Fibroblast of skin of scalp (primary cell): ENCODE measurements at places on chromosomes 16 and 17.
A peak's percentile ranks its signal among the peaks of the same experiment; 100 is the strongest.

DNA sequence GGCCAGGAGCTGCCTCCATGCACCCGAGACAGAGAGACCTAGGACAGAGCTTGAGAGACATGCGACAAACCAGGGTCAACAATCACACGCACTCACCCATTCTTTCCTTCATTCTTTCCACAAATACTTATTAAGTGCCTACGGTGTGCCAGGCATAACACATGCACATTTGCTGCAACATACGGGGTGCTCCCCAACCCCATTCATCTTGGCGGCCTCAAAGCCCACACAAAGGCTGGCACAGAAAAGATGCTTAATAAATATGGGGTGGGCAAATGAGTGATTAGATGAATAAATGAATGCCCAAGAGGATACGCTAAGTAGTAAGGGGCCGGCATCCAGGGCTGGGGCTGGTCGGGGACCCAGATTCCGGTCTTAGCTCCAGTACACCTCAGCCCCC lies 117.9 kb downstream of the ZNF423 start:
- DNase-seq: no peak

DNA sequence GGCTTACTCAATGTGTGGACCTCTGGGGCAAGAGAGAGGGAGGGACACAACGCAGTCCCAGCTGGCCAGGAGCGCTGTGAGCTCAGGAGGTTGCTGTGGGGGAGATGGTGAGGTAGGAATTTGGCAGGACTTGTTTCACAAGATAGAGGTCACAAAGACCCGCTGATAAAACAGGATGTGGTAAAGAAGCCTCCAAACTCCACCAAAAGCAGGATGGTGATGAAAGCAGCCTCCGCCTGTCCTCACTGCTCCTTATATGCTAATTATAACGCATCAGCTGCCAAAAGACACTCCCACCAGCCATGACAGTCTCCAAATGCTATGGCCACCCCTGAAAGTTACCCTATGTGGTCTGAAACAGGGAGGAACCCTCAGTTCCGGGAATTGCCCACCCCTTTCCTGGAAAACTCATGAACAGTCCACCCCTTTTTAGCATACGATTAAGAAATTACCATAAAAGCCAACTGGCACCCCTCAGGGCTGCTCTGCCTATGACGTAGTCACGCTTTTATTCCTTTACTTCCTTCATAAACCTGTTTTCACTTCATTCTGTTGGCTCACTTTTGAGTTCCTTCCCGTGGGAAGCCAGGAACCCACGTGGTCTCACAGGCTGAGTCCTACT lies 5.3 kb upstream of the EIF4A3 start:
- peak; percentile 32 for DNase-seq

DNA sequence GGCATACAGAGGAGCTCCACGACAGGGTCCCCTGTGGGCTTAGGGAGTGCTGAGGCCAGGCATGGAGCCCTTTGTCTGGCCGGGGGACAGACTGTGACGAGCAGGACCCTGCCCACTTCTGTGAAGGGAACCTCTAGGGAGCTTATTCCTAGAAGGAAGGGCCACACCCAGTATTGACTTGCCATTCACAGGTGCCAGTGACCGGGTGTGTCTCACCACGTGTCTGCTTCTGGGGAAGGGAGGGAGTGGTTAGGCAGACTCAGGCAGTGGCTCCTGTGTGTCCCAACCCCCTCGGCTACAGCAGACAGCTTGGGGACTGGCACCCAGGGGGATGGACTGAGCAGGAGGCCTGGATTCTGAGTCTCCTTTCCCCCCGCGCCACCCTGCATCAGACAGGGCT lies 57.2 kb downstream of the SOCS1 start:
- no peak for DNase-seq

DNA sequence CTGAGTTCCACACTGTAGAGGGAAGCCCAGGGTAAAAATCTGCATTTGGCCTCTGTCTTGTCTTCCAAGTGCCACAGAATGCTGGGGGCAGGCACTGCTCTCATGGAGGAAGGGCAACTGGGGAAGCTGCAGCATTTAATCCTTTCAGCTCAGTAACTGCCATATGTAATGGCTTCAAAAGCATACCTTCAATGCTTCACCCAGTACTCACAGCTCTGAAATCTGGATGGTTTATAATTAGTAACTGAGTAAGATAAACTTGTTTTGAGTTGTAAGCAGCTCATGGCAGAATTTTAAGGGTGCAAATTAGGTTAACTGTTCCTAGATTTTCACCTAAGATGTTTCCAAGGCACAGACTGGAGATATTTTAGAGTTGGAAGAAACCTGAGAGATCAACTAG lies 24.5 kb downstream of the PMP22 start:
- no peak for DNase-seq

GRCh38 chr17:81117672-81118198 lies 47.6 kb upstream of the PVALEF start:
- no peak for DNase-seq

DNA sequence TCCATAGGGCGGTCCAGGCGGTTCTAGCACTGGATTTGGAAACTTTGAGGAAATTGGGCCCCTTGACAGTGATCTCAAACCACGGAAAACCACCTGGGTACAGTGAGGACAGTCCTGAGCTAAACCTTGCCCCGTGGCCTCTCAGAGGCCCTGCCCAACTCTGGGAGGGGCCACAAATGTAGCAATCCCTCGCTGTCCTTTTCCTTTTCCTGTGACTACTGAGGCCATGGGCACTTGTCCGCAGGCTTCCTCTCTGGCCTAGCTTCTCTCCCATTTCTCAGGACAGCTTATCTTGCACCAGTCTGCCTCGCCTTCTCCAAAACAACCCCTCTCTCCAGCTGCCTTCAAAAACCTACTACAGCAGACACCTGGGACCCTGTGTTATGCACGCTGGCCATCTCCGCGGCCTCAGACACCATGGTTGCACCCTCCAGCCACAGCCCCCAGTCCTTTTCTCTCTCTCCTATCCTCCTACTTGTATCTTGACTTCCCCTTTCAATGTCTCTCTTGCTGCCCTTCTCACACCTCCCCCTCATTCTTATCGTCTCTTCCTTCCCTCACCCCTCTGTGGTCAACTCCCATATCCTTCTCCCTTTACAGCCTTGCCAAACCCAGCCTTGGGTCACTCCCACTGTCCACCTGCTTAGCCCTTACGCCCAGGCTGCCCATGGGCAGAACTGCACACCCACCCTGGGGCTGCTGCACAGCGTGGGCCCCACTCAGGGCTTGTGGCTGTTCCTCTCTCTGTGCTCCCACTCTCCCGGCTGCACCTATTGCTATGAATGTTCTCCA lies 7.6 kb downstream of the SCPEP1 start:
- no peak for DNase-seq

- no peak for DNase-seq
Observed at GRCh38 chr17:63537001-63537400, 13.3 kb upstream of the DCAF7 start.

- DNase-seq: no peak
Observed at GRCh38 chr17:43800736-43801135, 20.5 kb downstream of the CFAP97D1 start.

GRCh38 chr16:79598063-79598347 lies 2.5 kb downstream of the MAF start:
- DNase-seq: no peak

DNA sequence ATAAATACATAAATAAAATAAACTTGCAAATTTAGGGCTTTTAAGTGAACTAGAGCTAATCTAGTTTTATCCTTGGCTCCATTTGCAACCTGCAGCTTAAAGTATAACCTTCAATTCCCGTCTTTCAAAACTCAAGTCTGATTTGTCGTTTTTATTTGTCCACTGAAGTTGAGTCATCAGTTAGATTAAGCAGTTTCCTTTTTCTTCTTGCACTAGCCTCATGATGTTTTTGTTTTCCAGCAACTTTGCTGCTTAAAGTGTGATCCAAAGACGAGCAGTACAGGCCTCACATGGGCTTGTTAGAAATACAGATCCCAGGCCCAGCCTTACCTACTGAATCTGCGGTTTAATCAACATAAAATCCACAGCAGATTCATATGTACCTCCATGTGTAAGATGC lies 13.8 kb downstream of the ARSG start:
- no peak for DNase-seq

- DNase-seq: no peak
Observed at GRCh38 chr16:84765616-84766580, 53.9 kb upstream of the CRISPLD2 start.

GRCh38 chr16:23505180-23505665 lies 5.1 kb downstream of the GGA2 start:
- DNase-seq: no peak

DNA sequence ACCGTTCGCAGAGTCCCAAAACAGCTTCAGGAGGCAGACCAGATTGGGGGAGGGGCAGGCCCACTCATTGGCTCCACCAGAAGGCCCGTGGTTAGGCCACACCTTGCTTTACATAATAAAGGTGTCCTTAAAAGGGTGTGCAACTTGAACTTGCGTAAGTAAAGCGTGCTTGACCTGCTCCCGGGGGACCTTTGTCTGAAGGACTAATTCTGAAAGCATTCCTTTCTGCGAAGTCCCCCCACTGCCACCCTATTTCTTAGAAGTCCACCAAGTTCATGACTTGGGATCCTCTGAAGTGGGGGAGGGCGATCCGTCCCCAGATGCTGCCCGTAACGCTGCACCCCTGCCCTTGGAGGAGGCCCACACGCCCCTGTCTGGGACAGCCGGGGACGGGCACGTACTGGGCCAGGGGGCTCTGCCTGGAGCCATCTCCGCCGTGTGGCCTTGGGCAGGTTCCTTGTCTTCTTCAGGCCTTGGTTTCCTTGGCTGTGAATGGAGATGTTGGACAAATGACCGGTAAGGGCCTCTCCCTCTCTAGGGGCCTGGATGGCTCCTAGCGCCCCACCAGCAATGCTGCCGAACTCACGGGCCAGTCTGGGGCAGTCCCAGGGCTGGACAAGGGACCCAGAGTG lies 823 bp upstream of the ZNF469 start:
- no peak for DNase-seq

DNA sequence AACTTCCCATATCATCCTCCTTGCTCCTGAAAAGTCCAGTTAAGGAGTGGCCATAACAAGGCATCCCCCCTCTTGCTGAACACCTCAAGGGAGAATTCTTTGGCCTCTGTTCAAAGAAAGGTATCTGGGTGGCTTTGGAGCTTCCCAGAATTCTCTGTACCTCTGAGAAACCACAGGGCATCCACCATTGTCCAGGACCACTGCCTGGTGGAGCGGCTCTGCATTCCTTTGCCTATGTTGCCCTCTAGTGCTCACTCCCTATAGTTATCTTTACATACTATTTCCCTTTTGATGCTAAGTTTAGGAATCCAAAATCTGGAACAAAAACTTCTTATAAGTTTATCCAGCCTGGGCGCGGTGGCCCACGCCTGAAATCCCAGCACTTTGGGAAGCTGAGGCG lies 30.3 kb downstream of the CHD9NB start:
- DNase-seq: peak; percentile 57

- no peak for DNase-seq
Observed at GRCh38 chr17:34173241-34173640, 81.8 kb upstream of the CCL2 start.

GRCh38 chr16:19127674-19128131 lies 13.9 kb downstream of the ITPRIPL2 start:
- DNase-seq: no peak

- no peak for DNase-seq
Observed at GRCh38 chr17:34533806-34534527, 45.4 kb upstream of the TMEM132E start.

- no peak for DNase-seq
Observed at GRCh38 chr16:75058806-75059205, 57.8 kb downstream of the LDHD start.

DNA sequence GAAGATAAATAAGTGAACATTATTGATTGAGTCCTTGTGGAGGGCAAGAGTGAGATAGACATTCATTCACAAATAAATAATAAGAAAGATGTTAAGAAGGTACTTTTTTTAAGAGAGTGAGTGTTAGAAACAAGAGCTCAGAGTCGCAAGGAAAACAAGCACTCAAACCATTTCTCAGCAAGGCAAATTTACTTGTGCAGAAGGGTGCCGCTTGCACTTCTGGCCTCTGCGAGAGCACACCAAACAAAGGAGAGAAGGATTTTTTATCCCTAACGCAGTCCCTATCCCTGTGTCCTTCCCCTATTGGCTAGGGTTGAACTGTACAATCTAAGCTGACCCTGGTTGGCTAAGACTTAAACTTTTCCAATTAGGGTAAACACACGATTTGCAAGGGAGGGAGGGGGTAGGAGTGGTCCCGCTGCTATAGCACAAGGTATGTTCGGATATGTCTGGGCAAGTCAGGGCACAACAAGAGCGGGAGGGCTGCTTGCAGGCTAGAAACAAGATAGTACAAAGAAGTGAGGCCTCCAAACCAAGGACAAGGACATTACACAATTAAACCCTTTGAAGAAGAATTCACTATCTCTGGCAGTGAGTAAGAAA lies 156.2 kb downstream of the PPM1E start:
- DNase-seq: no peak

DNA sequence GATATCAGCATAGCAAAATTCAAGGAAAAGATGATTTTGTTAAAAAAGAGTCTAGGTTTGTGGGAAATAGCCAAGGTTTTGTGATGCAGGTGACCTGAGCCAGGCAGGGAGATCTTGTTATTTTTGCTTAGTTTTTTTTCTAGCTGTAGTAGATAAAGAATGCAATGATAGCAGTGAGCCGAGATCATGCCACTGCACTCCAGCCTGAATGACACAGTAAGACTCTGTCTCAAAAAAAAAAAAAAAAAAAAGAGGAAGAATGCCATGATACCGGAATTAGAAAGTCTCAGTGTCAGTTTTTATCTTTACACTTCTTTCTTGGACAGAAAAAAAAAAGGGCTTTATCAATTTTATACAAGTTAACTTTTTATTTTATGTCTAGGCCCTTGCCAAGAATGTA lies 27.5 kb downstream of the TMEM238L start:
- DNase-seq: no peak

GRCh38 chr17:39756380-39757079 lies 18.8 kb downstream of the GRB7 start:
- no peak for DNase-seq

DNA sequence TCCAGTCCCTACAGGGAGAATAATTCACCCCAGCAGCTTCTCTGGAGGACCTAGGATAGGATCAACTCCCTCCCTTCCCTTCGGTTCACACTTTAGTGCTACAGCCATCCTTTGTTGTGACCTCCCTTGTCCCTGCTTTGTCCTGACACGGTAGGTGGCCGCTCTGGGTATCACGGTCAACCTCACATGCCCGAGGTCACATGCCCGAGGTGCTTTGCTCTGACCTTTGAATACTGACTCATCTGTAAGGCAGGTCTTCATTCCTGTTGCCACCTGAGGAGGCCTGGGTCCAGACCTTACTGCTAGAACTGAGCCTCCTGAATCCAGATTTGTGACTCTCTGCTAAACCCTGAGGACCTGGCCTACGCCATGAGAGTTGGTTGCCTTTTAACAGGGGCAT lies 19.7 kb downstream of the ALKBH5 start:
- DNase-seq: no peak

DNA sequence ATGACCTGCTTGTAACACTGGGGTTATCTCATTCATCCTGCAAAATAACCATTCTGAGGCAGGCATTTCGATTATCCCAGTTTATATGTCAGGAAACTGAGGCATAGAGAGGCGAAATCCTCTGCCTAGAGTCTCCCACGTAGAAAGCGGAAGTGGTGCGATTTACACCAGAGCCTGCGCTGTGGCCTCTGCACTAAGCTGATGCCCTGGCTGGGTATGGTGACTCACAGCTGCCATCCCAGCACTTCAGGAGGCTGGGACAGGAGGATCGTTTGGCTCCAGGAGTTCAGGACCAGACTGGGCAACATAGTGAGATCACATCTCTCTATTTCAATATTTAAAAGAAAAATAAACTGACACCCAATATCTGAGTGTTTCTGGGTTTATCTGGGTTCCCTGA lies 59.3 kb upstream of the BCO1 start:
- DNase-seq: no peak
